ENCODE measurements at places on chromosomes 13 and 19.

DNA sequence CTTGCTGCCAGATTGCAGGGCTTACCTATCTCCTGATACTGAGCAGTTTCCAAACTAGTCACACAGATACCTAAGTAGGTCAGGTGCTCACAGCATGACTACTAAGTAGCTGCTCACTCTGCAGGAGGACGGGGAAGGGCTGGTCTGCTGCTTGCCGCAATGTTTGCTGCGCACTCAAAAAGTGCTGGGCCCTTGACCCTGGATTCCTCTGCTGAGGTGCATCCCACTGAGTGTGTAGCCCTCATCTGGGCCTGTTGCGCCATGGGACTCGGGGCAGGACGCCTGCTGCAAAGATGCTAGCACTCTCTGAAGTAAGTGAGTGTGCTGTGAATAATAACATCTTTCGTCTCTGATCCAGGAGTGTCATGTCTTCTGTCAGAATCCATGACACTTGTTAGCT lies 59.2 kb upstream of the MEDAG start:
- no peak for DNase-seq

DNA sequence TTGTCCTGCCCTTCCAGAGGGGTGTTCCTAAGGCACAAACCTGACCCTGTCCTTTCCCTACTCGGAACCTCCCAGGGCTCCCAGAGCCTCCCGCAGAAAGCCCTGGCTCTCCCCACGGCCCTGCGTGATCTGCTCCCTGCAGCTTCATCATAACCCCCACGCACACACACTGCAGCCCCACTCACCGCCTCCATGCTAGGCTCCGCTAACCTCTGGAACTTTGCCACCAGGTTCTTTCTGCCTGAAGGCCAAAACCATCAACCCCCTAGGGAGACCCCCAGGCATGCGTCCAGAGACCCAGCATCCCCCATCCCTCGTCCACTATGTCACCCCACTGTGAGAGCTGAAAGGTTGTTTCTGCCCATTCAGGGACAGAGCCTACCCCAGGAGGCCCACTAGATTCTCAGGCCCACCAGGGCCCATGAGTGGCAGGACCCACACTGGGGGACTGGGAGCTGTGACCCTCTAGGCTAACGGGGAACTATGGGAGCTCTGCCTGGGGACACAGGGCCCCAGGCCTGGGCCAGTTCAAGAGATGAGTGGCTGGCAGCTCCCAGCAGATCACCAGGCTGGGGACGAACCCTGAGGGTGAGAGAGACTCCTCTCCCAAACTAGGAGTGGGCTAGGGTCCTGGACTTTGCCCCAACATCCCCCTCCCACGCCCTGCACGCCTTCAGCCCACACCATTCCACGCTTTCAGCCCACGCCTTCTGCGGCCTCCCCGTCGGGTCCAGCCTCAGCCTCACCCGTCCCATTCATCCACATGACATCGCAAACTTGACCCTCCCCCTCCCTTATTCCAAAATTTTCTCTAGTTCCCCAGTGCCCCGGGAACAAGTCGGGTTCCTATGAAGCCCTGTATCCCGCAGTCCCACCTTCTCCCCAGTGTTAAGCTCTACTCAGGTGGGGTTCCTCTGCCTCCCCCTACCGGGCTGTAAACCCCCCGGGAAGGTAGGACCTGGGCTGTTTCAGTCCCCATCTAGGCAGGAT lies 33.2 kb upstream of the PNMA8B start:
- no peak for DNase-seq

DNA sequence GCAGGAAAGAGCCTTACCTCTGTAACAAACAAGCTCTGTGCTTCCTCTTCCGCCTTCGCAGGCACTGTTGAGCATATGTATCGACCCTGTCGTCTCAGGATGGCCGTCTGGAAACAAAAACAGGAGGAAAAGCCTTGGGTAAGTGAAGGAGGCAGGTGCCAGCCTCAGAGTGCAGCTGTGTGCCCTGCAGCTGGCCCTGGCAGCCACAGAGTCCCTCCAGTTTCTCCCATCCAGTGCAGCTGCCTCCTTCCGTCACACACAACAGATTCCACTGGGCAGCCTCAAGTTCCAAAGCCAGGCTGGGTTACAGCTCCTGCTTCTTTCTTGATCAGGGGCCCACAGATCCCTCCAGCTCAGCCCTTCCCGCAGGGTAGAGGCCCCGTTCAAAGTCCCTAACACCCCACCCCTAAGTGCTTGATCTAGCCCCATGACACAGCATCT lies 47.7 kb downstream of the DOCK9 start:
- no peak for DNase-seq

- DNase-seq = no peak
Observed at GRCh38 chr19:10461047-10461949, 41.0 kb downstream of the PDE4A start.

DNA sequence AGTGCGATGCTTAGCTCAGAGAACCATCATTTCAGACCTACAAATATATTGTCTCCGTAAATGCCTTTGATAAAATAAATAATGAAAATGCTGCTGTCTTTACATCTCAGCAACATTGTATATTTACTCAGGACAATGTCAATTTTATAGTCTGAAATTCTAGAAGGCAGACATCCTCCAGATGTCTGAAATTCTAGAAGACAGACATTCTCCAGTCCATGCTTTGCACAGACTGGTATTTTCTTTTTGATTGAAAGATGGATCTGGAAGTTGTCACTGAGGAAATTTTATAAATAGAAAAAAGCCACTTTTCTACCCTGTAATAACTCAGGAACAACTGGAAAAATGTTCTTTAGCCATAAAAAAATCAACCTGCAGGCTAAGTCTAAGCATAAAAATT lies 2293.3 kb downstream of the PCDH9 start:
- no peak for DNase-seq

DNA sequence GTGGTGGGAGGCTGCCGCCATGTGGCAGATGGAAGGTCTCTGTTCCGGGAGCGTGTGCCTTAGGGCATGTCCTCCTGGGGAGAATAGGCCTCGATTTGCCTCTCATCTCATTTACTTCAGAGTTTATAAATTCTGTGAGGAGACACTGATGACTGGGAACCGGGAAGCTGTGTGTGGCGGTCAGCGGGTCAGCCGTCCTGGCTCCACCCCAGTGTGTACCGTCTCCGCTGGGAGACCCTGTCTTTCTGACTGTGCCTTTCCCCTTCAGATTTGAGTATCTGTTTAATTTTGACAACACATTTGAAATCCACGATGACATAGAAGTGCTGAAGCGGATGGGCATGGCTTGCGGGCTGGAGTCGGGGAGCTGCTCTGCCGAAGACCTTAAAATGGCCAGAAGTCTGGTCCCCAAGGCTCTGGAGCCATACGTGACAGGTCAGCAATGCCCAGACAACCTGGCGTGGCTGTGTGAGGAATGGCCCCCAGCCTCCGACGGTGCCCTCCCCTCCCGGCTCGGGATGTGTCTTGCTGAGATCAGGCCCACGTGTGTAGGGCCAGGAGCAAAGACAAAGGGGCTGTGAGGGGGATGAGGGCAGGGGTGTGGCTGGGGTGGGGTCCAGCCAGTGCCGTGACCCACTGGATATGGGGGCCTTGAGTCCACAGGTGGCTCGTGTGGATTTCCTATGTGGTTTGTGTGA lies 21.6 kb downstream of the ATP4B start:
- DNase-seq = no peak

Measured in AG09309 (cell line).